Umbilical cord (tissue), 2 donors: ENCODE measurements at places on chromosomes 7 and 10. TPM values are rescaled to one million over a fixed set of nuclear protein-coding genes. Genes with fewer than 3 reads are reported as not detected.

GRCh38 chr10:133110133-133110532 lies 22.4 kb downstream of the ADGRA1 start:
- no peak for DNase-seq

Gene CLDN3
- total RNA-seq = 0.72 TPM

Gene DYNC1I1
- 2.9 TPM for total RNA-seq

Gene TCERG1L
- 0.48 TPM for total RNA-seq

Gene LEP
- 2.2 TPM for total RNA-seq

Gene TMEM229A
- total RNA-seq = 0.48 TPM

Gene GLUD1
- 82.8 TPM for total RNA-seq

GRCh38 chr7:83414947-83415346 lies 234.0 kb downstream of the SEMA3E start:
- no peak for DNase-seq

DNA sequence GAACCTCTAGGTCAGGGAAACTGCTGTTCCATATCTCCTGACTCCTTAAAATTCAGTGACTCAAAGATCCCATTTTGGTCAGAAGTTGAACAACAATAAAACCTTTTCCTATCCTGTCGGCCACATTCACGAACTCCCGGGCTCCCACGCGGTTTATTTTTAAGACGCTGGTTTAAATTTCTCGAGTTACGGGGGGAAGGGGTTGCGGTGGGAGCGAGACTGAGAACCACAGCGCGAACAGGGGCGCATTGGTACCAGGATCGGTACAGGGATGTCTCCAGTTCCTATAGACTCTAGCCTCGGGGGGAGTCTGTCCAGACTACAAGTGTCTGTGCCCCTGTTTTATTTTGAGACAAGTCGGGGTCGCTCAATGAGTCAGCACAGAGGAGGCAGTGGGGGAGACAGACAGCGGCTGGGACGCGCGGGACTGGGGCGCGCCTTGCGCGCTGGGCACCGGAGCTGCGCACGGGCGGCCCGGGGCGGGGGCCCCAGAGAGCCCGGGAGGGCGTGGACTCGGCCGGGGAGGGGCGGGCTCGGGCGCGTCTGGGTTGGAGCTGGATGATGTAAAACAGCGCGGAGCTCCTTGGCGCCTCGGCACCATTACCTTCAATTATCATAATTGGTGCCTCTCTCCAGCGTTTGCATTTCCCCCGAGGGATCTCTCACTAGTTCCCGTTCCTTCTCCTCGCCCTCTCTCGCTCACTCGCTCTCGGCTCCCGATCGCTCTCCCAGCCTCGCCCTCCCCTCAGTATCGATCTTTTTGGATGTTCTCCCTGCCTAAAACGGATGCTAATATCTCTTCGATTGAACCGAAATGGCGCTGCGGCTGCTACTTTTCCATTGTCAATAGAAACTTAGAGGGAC lies 8.7 kb upstream of the BAMBI start:
- peak; percentile 85 for DNase-seq

DNA sequence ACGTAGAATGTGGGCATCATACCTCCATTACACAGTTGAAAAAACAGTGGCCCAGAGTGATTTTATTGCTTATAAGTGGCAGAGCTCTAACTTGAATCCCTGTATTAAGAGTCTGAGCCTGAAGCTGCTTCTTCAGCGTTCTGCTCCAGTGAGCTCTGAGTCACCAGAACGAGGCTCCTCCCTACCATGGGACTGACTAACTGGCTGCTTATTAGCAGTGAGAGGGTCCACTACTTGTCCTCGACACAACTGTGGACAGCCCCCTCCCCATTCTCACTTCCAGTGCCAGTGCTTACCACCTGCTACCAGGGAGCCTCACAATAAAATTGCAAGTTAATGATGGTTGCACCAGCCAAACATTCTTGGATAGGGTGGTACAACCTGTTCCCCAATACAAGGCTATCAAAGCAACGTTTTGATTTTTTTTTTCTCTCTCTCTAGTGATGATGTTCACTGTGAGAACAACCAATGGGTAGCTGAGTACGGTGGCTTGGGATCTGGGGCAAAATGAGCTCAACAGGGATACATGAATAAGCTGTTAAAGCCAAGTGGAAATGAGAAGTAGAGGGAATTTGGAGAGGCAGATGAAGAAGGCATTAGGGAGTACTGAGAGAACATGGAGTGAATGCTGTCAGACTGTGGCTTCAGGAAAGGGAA lies 2.7 kb upstream of the NRG3 start:
- DNase-seq = peak; percentile 44

Gene OR2F2
- total RNA-seq = 2.9 TPM

DNA sequence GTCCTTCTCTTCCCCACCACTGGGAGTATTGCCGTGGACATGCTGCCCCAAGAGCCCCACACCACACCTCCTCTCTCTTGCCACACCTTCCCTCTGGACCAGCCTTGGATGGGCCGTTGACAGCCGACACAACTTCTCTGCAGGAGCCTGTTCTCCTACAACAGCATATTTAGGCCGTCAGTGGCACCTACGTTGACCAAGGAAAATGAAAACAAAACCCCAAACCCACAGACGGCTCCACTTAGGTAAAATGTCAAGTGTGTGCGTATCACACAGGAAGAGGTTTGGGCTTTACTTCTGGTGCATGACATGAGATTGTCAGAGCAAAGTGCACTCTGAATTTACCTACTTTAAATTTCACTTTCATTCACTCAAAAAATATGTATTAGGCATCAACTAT lies 246.6 kb downstream of the ZMYND11 start:
- DNase-seq = no peak

DNA sequence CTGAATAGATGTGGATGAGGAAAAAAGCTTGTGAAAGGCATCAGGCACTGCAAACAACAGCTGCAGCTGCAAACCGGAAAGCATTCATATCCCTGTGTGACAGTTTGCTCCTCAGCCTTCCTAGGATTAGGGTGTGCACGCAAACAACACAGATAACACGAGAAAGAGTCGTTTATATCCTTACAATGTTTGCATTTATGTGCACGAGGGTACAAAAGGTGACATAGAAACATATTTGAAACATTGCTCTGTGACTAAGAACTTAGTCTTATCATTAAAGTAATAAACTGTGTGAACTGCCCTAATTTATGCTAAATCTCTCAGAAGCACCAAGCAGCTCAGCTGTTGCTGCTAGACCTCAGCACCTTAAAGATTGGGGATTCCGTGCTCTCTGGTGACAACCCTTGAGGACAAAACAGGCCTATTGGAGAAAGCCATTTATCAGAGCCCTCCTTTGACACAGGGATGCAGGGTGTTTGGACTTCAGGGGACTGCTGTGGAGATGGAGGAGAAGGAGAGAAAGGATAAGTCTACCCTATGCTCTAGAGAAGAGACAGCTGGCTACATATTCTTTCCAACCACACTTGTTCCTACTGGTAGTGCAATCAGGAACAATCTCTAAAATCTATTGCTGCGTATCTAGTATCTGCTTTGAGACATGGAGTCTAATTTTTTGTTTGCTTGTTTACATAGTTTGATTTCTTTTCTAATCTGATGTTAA lies 176.2 kb downstream of the GNAT3 start:
- peak; percentile 41 for DNase-seq

Gene INA
- 1.4 TPM for total RNA-seq

DNA sequence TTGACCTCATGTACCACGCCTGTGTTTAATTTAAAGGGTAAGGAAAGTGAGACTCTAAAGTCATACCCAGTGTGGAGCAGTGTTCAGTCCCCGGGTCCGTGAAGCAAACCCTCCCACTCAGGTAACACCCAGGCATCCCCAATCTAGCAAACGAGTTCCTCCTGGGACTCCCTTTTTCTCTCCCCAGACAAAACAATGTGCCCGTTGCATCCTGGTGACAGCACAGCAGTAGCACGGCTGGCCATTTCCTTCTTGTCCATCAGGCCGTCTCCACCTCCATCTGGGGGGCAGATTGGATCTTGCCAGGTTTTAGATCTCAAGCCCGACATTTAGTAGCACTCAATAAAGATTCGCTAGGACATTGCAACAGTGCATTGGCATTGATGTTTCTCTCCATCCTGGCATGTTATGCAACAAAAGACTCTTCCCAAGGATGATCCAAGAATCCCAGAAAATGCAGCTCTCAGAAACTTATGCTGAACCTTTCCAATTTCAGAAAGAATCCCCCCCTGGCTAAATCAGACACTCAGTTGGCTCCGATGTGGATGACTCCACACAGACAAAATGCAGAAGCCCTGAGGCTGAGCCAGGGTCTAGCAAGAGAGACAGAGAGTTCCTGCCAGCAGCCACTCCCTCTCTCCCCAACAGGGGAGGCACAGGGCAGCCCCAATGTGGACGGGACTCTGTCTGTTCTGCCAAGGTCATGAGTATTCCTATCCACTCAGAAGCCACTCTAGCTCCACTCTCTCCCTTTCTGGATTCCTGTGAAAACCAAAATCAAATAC lies 274.5 kb upstream of the MGMT start:
- peak; percentile 33 for DNase-seq

Gene OR9A2
- total RNA-seq = not detected

DNA sequence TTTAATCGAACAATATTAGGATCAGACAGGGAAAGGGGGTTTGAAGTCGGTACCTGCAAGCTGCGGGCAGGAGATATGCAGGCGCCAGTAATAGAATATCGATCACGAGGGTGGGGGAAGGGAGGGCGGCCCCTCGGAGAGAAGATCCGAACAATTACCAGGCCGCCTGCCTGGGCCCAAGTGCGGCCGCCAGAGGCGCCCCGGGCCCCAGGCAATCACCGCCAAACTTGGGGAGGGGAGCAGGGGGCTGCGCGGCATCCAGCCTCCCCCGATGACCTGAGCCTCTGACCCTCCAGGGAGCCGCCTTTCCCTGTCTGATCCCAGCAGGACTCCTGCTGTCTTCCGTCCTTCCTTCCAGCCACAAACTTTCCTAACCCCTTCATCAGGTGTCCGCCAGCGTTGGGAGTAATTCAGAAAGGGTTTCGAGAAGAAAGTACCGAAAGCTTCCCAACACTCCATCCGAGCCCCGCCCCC lies 1.1 kb downstream of the NKX1-2 start:
- DNase-seq = no peak

GRCh38 chr10:71396084-71396710 lies 523 bp upstream of the CDH23 start:
- peak; percentile 75 for DNase-seq

- no peak for DNase-seq
Observed at GRCh38 chr10:116741391-116742351, 695 bp downstream of the HSPA12A start.

DNA sequence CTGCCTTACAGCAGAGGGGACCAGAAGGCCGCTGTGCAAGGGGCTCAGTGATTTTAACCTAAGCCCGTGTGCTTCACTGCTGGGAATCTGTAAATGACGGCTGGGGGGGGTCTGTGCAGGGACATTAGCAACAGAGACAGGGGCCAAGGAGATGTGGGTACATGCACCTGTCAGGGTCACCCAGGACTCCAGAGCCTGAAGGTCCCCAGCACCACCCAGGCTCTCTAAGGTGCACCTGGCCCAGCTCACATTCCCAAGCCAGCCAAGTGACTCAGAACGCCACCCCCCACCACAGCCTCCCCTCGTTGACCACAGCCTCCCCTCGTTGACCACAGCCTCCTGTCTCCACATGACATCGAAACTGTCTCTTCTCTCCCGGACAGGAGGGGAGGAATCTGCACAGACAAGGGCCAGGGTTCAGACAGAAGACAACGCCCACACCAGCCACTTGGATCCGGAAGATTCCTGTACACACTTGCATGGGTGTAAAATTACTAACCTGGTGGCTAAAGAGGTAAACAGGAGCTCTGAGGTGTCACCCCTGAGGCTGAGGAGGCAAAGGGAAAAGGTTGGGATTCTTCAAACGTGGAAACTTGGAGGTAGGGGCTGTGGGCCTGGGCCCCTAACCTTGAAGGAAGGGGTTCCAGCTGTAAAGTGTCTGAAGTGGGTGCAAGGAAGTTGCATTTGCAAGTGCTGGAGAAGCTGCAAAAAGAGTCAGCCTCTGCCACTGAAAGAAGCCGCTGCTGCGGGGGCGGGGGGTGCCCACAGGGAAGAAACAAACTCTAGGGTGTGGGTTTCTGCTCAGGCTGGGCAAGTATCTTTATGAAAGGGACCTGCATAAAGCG lies 27.0 kb downstream of the CALML3 start:
- no peak for DNase-seq

Gene NKX1-2
- total RNA-seq = not detected

GRCh38 chr10:96919785-96920430 lies 87.8 kb downstream of the LCOR start:
- DNase-seq = no peak

DNA sequence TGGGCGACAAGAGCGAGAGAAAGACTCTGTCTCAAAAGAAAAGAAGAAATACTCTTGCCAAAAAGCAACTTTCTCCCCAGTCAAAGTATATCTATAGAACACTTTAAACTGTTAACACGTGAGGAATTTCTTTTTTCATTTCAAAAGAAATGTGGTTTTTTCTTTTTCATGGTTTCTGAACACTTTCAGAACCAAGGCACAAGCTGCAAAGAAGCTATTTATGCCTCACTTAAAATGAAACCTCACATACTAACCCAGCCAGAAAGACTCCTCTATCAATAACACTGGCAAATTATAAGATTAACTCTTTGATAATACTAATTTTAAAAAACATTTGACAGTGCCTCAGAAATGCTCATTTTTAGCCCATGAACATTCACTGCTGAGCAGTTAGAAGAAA lies 20.9 kb downstream of the TBX20 start:
- no peak for DNase-seq

Gene DPP6
- 1.2 TPM for total RNA-seq

Gene LIPK
- 4.8 TPM for total RNA-seq

DNA sequence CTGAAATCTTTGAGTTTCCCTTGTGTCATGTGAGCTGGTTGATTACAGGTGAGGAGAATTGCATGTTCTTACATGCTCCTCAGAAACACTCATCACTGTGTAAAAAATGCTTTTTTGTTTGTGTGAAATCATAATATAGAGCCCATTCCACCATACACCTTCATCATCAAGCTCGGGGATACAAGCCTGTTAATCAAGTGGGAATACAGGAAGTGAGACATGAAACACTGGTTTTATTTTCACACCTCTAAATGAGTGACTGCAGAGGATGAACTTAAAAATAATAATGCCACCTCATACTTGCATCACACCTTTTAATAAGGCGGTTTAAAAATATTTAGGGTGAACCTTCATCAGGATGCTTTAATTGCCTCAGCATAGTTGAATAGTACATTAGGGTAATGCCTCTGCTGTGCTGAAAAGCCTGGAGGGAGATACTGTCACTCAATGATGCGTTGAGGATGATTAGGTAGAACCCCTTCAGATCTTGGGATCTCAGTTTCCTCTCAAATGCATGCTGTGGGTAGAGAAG lies 164.6 kb downstream of the AUTS2 start:
- peak; percentile 28 for DNase-seq

- DNase-seq = peak; percentile 1
Observed at GRCh38 chr7:154532771-154533170, 470.2 kb downstream of the PAXIP1 start.

GRCh38 chr10:131678171-131678570 lies 222.6 kb upstream of the PPP2R2D start:
- DNase-seq = no peak

Gene TMEM225B
- total RNA-seq = not detected

Gene NCF1
- not detected for total RNA-seq

GRCh38 chr10:96608805-96609204 lies 22.0 kb upstream of the TM9SF3 start:
- DNase-seq = no peak

DNA sequence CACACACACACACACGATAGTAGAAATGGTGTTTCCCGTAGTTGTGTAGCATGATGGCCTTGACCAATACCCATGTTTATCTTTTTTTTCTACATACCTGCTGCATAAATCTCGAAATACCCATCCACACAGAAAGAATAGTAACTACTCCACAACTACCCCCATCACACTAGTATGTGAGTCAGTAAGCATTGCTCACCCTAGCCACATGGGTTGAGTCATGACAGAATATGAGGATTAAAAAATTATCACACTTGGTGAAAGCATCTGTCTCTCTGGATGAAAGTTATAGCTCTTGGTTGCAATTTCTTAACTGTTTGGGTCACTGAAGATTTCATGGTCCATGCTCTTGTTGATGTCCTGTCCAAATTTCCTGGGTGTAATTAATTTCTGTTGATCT lies 103.4 kb upstream of the MDFIC start:
- no peak for DNase-seq
